H54 (cell line): ENCODE measurements at places on chromosomes 12 and 14.
A peak's percentile ranks its signal among the peaks of the same experiment; 100 is the strongest.

DNA sequence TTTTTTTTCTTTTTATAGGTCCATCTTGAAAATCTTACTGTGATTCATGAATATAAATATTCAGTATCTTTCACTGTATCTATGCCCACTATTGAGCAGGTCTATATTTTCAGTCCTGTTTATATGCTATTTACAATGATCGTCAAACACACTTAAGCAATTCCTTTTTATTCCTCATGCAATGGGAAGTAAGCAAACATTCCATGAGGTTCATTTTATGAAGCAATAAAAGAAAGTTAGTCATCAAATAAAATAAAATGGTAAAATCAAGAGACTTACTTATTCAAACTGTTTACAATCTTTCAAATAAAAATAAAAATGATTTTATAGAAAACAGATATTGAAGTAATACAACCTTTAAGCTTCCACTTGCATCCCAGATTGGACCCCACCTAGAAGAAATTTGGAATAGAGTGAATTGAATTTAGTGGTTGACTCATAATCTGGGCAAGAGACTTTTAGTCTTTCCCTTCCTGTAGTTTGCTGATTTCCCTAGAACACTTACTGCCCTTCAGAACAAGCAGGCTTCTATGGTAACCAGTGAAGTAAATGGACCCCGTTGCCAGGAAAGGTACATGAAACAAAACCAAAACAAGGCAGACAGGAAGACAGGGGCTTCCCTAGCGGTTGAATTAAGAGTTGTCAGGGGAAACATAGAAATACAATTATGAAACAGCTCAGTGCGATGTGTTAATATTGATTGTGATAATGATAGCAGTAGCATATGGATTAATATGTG lies 241.0 kb upstream of the ATP2B1 start:
- peak; percentile 11 for DNase-seq

DNA sequence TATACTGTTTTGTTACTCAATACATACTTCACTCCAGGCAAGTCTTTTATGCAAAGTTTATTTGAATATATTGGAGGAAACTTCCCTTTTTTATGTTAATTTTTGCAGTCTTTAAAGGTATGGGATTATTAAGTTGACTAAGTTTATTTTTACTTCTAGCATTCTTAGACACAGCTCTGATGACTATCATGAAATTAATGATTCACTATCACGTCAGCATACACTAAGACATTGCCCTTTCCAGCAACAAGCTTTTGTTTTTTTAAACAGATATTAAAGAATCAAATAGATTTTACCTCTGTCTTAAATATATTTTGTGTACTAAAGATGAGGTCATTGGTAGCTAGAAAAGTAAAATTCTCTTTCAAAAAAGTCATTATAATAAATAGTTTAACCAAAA lies 52.1 kb downstream of the DERA start:
- DNase-seq: no peak

- no peak for DNase-seq
Measured at GRCh38 chr12:50403001-50403440, 2.3 kb downstream of the LARP4 start.

DNA sequence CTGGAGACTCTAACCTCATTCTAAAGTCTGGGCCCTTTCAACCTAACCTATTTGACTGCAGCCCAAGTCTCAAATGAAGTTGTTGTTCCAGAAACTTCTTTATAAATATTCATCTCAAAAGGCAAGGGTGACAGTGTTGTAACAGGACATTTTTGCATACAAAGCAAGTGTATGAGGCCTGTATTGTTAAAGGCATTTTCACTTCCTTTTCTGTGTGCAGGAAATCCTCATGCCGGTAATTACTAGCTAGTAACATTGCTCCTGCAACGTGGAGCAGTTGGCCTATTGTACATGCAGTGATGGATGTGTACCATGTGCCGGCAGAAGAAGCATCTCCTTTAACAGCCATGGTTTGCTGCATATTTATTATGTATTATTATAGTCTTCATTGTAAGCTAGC lies 156.5 kb upstream of the RMST start:
- no peak for DNase-seq

GRCh38 chr12:132955094-132956010 lies 754 bp downstream of the ZNF605 start:
- DNase-seq: peak; percentile 27

- no peak for DNase-seq
Measured at GRCh38 chr12:46562625-46563225, 190.2 kb upstream of the SLC38A2 start.

GRCh38 chr14:68707482-68707881 lies 85.4 kb downstream of the ZFP36L1 start:
- no peak for DNase-seq
